Stimulated activated CD4-positive, alpha-beta T cell treated with anti-CD3 and anti-CD28 coated beads, TNF-alpha, amount 100 ng/mL, for 24 hours (primary cell): ENCODE measurements at places on chromosomes 5 and 9.

- DNase-seq = no peak
Observed at GRCh38 chr9:6779417-6780241, 21.9 kb downstream of the KDM4C start.

- DNase-seq = no peak
Observed at GRCh38 chr5:80928073-80928472, 32.1 kb upstream of the RASGRF2 start.

DNA sequence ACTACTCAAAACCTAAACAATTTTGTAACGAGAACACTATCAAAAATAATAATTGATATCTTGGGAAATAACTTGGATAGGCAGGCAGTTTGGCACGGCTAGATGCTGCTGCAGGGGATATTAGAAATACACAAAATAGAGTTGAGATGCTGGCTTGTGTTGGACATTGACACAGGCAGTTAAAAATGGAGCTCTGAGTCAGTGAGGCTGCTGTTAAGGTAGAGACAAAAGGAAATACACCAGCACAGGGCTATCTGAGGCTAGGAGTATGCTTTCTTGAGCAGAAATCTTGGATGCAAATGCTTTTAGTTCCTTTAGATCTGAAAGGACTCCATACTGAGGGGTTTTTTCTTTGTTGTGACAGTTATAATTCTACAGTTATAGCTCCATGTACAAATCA, 16.6 kb downstream of the TENT2 start:
- no peak for DNase-seq

GRCh38 chr9:87393706-87394230, 103.9 kb upstream of the DAPK1 start:
- DNase-seq = no peak

DNA sequence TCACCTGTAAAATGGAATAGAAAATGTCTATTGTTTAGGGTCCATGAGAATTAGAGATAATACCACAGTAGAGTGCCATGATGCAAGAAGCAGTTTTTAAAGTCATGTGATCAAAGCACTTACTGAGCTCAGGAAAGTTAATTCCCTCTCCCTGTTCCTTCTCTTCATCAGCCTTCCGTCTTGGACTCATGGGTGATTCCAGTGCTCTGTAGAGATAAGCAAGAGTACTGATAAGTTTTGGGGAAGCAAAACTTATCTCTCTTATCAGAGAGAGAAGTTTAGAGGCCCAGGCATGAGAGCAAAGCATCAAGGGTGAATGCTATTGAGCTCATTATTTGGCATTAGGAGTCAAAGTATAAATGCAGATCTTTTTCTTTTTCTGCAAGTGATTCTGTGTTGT, 410.1 kb downstream of the AGTPBP1 start:
- DNase-seq = no peak

- no peak for DNase-seq
Observed at GRCh38 chr5:110435207-110435606, 291.3 kb downstream of the TMEM232 start.

GRCh38 chr5:61328791-61329549, 3.1 kb upstream of the ZSWIM6 start:
- DNase-seq = no peak

DNA sequence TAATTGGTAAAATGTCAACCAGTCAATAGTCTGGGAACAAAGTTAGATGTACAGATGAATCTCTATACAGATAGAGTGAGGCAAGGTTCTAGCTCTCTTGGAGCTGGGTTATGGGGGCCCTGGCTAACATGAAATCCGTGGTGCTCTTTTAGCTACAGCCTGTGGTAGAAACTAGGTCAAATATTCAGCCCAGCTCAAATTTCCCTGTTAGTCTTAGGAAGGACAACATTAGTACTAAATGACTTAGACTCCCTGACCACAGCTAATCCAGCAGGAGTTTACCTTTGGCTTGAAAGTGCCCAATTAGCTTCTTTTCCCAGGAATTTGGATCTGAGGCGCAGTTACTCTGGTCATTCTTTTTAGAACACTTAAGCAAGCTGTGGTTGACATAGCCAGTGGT, 170.5 kb downstream of the DMRTA1 start:
- DNase-seq = no peak

GRCh38 chr5:180139731-180140055, 68.1 kb upstream of the RNF130 start:
- DNase-seq = no peak

- no peak for DNase-seq
Observed at GRCh38 chr5:169183576-169183975, 117.4 kb downstream of the SLIT3 start.

- DNase-seq = no peak
Observed at GRCh38 chr9:1198085-1198484, 147.9 kb downstream of the DMRT2 start.

GRCh38 chr5:143466632-143467031, 63.1 kb upstream of the NR3C1 start:
- DNase-seq = no peak

- no peak for DNase-seq
Observed at GRCh38 chr5:91469517-91470165, 86.5 kb upstream of the ARRDC3 start.

DNA sequence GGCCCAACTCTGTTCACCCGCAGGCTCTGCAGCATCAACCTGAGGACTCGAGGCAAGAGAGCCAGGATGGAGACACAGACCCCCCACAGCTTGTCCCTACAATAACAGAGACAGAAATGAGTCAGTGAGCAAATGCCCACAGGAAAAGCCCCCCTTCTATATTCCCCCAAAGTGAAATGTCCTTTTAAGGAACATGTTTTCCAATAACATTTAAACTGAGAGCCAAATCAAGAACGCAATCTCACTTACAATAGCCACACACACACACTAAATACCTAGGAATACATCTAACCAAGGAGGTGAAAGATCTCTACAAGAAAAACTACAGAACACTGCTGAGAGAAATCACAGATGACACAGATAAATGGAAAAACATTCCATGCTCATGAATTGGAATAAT, 49.0 kb downstream of the TEX10 start:
- no peak for DNase-seq

GRCh38 chr5:132298298-132299212, 4.4 kb downstream of the SLC22A4 start:
- DNase-seq = no peak

DNA sequence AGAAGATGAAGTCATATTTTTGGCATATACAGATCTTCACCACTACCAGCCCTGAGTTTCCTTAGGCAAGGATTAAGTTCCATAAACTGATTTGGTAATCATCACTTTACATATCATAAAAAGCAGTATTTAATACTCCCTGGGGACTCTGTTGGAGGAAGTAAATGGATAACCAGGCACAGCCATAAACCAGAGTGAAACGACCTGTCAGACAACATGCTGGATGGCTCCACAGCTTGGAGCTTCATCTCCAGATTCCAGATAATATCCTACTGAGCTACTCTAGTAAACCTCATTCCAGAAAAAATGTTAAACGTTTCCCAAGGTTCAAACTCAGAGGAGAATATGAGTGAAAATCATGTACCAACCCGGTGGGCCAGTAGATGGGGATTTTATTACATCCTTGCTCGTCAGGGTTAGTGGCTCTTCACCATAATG, 109.2 kb downstream of the BASP1 start:
- DNase-seq = no peak

DNA sequence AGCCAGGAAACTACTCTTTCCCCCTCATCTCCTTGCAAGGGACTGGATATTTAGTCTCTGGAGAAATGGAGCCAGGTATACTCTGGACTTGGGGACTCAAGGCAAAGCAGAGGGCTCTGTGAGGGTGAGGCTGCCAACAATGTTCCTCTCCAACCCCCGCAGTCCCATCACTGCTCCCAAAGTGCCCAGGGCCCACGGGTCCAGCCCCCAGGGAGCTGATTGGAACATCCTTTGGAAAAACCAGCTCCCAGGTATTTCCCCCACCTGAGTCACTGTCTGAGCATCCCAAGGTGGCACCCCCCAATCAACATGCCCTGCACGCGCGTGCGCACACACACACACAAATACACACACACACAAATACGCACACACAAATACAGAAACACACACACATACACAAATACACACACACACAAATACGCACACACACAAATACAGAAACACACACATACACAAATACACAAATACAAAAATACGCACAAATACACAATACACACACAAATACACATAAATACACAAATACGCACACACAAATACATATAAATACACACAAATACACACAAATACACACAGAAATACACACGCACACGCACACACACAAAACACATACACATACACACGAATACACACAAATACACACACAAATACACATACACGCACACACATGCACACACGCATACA, 137.4 kb downstream of the DAB2IP start:
- no peak for DNase-seq

GRCh38 chr9:69768716-69769115, 8.9 kb upstream of the PTAR1 start:
- no peak for DNase-seq

- no peak for DNase-seq
Observed at GRCh38 chr5:89011778-89012711, 129.1 kb upstream of the MEF2C start.

DNA sequence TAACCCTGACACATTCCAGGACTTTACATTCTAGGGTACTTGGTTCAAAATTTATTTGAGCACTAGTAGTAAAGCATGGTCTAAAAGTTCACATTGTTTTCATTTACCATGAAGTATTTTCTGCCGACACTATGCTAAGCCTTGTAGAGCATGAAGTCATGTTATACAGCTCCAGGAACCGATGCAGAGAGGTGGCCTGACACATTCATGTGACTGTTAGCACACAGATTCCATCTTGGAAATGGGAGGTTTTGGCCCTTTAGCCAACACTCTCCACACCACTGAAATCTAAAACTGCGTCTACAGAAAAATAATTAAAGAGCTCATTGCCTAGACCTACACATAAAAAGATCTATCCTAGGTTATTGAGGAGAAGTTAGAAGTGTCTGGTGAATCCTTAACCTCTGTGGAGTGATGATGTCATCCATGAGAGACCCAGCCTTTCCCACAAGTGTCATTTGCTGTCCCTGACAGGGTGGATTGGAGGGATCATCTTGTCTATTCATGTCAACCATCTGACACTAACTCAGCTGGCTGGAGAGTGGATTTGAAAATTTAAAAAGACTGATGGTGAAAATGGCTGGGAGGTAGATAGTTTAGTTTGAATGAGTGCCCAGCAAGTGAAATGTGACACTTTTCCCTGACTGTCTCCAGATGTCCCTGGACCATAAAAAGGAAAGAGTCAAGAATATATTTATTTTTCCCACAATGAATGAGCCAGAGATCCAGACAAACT, 1.3 kb downstream of the RANBP3L start:
- no peak for DNase-seq

DNA sequence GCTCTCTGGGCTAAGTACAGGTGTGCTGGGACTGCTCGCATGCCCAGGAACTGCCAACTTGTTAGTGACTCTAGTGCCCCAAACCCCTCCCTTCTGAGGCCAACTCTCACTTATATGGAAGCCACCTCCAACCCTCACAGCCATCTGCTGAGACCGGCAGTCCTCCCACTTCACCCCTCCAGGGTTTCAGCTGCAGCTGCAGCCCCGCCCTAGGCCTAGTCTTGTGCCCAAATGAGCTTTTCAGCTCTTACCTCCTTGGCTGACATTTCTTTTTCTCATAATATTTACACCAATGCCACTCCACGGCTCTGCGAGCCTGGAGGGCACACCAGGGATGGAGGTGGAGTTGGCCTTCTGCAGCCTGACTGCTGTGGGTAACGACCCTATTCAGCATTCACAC, 166.6 kb downstream of the ROR2 start:
- no peak for DNase-seq

- DNase-seq = no peak
Observed at GRCh38 chr5:32859211-32859641, 148.1 kb downstream of the NPR3 start.

DNA sequence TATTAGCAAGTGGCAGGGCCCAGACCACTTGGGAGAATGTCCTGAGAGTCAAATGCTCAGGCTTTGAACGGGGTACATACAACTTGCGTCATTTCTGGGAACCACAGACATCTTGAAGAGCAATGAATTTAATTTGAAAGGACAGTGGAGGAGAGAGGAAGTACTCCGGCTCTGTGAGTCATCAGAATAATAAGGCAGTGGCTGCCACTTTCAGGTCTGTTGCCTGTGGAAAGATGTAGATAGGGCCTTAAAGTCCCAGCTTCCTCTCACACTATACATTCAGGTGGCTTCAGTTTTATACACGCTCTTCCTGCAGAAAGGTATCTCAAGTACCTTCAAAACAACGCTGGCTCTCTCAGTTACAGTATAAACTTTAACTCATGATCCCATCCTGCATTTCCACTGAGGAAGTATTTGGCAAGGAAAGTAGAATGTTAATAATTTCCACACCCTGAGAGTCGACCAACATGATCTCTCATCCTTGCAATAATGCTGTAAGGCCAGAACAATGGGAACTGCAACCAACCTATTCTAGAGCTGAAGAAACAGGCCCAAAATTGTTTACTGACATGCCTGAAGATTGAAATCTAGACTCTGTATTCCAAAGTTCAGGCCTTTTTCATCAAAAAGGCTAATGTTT, 6.8 kb upstream of the PRUNE2 start:
- DNase-seq = no peak

- no peak for DNase-seq
Observed at GRCh38 chr9:7185612-7186011, 427.8 kb downstream of the KDM4C start.

DNA sequence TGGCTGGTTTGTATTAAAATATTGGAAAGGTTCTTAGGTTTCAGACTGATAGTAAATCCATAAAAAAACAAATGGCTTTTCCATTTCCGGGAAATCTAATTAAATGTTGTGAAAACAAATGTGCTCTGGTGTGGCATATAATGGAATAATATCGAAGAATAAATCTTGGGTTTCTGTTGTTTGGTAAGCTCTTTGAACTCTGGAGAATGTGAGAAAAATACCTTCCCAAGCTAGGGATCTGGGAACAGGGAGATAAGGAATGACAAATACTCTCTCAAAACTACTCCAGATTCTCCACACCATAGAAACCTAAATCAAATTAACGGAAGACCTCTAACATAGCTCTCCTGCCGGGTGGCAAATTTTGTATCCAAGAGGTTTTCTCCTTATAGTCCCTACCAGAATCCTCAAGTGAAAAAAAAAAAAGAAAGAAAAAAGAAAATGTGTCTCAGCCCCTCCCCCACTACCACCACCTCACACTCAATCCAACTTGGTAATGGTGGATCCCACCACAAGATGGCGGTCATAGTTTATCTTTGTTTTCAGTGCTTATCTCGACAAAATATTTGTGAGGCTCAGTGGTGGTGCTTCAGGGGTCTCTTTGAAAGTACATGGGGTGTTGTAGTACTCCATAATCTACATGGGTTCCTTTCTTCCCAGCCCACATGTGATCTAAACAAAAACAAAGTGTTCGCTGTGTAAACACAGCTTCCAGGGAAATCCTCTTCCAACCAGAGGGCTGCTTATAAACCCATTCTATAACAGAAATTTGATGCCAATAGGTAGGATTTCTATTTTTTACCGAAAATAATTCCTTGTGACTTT, 54.5 kb upstream of the FST start:
- DNase-seq = no peak

GRCh38 chr5:57653636-57654290, 171.2 kb upstream of the ACTBL2 start:
- DNase-seq = no peak

DNA sequence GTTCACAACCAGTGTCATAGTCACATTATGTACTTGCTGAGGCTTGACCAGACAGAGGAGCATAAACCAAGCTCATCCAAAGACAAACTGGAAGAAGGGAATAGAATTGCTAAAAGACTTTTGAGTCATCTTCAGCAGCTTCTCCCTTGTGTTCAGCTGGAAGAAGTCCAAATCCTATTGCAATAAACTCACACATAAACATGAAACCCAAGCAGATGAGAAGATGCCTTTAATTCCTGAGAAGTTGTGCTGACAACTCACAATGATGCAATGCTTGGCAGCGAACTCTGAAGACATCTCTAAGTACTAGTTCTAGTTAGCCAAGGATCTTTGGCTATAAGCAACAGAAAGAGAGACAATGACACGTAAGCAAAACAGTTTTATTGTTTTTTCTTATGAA, 642.1 kb downstream of the KCTD16 start:
- DNase-seq = no peak
